Activated naive CD8-positive, alpha-beta T cell treated with anti-CD3 and anti-CD28 coated beads for 36 hours (primary cell): ENCODE measurements at places on chromosomes 5 and 9. TPM values are rescaled to one million over a fixed set of nuclear protein-coding genes. Genes with fewer than 3 reads are reported as not detected.
A peak's percentile ranks its signal among the peaks of the same experiment; 100 is the strongest.

The HAVCR1 gene
- total RNA-seq: 0.22 TPM

The ZDHHC11 gene
- 4.5 TPM for total RNA-seq

DNA sequence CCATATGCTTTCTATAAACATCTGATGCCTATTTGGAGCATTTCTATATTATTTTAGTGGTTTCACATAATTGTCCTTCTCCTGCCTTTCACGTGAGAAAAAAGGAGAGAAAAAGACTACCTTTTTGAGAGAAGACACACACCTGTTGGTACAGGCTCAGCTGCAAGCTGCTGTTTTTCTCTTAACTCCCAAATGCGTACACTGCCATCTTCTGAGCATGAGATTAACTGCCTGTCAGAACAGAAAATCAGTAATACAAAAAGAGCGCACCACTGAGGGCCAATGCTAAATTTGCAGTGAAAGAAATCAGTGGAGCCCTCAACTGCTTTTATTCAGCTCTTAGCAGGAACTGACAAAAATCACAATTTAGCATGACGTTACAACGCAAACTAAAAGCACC is 54.9 kb downstream of the WDR41 start:
- H3K36me3 ChIP-seq: peaks cover 22% of the 10 kb centered on the region
- no peak overlapping the region for H3K4me3 ChIP-seq
- no peak overlapping the region for H3K27ac ChIP-seq
- no peak for DNase-seq

The LCN6 gene
- not detected for total RNA-seq

DNA sequence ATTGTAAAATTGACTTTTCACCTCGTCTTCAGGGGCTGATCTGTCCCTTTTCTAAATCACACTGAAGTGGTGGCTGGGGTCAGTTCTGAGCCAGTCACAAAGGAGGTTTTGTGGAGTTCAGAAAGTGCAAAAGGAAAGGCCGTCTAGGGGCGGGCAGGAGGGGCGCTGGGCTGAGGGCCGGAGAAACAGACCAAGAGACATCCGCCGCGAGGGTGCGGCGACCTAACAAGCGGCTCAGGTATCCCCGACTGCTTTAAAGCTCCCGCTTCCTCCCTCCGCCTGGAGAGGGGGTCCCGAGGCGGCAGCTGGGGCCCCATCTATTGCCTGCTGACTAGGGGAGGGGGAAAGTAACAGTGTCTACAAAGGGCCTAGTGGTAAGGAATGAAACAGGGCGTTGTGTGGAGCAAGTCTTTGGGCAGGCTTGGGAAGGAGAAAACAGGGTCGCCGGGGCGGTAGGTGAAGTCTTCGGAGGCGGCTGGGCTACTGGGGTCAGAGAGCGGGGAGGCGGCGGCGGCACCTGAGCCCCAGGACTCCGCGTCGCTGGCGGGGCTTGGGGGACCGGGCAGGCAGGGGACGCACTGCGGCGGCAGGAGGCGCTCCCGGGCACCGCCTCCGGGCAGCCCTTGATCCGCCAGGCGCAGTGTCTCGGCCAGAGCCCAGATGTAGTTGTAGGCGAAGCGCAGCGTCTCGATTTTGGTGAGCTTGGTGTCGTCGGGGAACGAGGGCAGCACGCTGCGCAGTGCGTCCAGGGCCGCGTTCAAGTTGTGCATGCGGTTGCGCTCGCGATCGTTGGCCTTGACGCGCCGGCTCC is 950 bp downstream of the NEUROG1 start:
- H3K27me3 ChIP-seq: peaks cover 88% of the 10 kb centered on the region
- DNase-seq: peak; percentile 8
- H3K4me1 ChIP-seq: peaks cover 8% of the 10 kb centered on the region
- no peaks in the 10 kb centered on the region for H3K36me3 ChIP-seq
- no peak overlapping the region for H3K27ac ChIP-seq
- no peak overlapping the region for H3K4me3 ChIP-seq

The SLC6A18 gene
- total RNA-seq: not detected
